ENCODE measurements at places on chromosomes 5 and 9.

DNA sequence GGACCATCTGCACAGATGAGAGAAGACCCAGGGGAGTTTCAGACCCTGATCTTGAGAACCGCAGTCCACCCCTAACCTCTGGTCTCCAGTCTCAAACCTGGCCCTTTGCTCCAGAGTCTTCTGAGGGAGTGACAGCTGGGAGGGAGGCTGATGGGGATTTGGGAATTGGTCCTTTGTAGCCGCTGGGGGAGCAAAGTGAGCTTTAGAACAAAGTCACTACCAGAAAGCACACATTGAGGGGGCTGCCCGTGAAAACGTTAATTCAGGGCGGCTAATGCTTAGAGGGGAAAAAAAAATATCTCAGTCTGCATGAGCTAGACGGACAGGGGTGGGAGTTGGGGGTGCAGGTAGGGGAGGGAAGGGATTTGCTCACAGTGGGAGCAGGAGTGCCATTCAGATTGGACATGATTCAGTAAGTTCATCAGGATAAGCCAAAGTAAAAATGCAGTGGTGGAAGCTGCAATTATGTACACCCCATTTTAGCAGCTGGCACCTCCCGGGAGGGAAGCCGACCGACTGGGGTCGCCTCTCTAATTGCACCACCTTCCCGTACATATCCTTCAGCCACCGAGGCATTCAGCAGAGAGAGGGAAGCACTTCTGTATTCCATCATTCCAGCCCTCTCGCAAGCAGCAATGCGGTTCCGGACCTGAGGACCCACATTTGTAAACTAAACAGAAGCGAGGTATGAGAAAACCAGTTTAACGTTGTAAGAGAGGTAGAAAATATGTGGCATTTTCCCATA lies 123.4 kb upstream of the RETREG1 start:
- DNase-seq = no peak

GRCh38 chr5:81010336-81011169 lies 50.4 kb downstream of the RASGRF2 start:
- no peak for DNase-seq

- no peak for DNase-seq
Measured at GRCh38 chr5:107437986-107438510, 232.7 kb downstream of the EFNA5 start.

GRCh38 chr5:127875235-127876021 lies 172.2 kb downstream of the CCDC192 start:
- peak; percentile 86 for DNase-seq

GRCh38 chr5:10360686-10361085 lies 7.2 kb downstream of the MARCHF6 start:
- DNase-seq = no peak

- no peak for DNase-seq
Measured at GRCh38 chr9:962023-962422, 14.4 kb upstream of the DMRT3 start.

DNA sequence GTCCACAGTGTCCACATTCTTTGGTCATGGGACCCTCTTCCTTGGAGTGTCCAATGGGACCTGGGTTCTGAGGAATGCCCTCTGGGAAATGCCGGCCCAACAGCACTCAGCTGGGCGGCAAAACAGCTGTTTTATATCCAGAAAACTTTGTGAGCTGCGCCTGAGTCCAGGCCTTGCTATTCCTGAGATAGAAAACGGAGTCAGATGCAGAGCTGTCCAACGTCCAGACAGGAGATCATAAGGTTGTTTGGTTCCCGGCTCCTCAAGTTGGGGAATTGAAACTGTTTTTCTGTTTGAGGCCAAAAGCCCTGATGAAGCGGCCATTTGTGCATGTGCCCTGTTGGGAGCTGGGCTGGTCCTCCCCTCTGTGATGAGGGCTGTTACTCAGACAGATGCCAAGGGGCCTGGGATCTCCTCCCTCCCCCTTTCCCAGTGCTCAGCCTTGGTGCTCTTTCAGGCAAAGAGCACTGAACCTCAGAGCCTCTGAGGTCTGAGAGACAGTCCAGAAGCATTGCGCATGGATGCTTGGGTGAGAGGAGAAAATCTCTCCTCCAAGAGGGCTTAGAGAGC lies 66.6 kb upstream of the GARNL3 start:
- no peak for DNase-seq

DNA sequence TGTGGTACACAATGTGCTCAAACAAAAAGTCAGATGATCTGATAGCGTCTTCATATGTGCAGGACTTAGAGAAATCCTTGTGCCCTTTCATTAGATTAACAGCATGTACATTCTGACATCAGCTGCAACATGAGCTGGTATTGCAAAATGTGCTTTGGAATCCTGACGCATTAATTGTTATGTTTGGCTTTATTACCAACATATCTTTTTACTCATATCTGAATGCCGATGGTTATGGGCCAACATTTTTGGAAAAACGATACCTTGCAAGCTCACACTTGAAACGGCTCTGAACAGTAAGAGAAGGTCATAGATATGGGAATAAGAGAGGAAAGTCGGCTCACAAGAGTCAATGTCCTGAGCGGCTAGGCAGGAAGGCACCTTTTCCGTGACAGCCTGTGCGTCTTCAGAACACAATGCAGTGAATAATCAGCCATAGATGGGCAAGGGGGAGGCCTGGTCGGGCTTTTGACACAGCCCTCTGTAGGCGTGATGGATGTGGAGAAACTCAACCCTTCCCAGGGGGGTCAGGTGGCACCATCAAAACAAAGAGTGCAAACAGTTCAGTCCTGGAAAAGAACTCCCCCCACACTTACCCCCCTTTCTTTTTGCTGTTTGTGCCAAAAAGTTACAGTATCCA lies 36.4 kb upstream of the GAS1 start:
- no peak for DNase-seq

GRCh38 chr5:171832775-171833174 lies 47.2 kb downstream of the SMIM23 start:
- no peak for DNase-seq

DNA sequence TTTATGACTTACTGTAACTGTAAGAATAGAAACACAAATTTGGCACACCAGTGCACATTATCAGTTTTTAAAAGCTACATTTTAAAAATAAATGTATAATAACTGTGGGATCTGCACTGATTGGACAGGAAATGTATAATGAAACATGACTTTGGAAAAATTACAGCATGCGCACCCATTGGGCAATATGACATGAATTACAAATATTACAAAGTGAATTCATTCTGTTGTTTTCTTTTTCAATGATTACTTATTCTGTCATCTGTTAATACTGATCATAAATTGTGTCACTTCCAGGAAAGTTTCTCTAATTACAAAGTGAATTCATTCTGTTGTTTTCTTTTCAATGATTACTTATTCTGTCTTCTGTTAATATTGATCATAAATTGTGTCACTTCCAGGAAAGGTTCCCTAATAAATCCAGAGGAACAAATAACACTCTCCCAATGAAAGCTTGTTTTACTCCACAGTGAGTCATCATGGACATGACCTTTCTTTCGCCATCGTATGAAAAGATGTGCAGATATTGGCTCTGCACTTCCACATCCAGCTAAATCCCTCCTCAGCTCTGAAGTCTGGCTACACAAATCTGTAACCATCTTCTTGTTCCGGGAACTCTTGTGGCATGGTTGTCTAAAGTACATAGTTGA lies 297.0 kb upstream of the HAPLN1 start:
- no peak for DNase-seq

DNA sequence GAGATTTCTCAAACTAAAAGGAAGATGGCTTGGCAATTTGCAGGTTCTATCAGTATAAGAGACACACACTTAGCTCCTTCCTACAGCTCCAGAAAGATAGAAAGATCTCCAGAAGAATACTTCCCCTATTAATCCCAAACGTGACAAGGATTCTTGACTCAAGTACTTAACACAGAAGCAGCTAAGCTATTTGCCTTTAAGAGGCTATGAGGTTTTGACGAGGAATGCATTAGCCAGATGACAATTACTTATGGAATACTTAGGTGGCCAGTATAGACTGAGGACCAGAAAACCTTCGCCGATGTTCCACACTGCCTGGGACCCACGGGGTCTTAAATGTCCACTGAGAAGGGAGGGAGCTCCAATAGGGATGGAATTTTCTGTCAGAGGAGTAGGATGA lies 340.5 kb upstream of the KIF2A start:
- DNase-seq = no peak

GRCh38 chr5:647727-648126 lies 35.6 kb downstream of the CEP72 start:
- DNase-seq = no peak

- peak; percentile 52 for DNase-seq
Measured at GRCh38 chr5:116137544-116138378, 52.9 kb downstream of the COMMD10 start.

GRCh38 chr9:85640425-85640824 lies 101.3 kb downstream of the AGTPBP1 start:
- DNase-seq = no peak

DNA sequence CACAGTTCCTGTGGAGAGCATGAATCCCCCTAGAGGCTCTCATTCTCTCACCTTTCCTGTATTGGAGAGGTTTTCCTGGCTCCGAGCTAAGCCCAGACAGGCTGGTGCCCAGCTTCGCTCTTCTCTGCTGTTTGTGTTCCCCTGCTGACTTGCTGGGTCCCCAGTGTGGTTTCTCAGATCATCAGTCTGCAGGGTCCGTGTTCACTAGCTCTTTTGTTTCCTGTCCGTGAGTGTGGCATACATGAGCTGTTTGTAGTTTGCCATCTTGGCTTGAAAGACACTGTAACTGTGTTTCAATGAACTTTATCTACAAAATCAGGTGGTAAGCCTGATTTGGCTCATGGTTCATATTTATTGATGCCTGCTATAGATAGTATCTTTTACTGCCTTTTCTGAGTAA lies 23.8 kb downstream of the LOX start:
- DNase-seq = no peak

DNA sequence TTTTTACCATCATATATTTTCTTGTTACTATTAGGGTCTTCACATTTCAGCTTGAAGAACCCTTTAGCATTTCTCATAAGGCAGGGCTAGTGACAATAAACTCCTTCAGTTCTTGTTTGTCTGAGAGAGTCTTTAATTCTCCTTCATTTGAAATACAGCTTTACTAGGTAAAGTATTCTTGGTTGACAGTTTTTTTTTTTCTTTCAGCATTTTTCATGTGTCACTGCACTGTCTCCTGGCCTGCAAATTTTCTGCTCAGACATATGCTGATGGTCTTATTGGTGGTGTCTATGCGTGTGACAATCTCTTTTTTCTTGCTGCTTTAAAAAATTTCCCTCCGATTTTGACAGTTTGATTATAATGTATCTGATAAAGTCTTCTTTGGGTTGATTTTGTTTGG lies 399.9 kb downstream of the SH3GL2 start:
- DNase-seq = no peak

GRCh38 chr5:52069997-52070396 lies 686.7 kb downstream of the ISL1 start:
- DNase-seq = no peak

DNA sequence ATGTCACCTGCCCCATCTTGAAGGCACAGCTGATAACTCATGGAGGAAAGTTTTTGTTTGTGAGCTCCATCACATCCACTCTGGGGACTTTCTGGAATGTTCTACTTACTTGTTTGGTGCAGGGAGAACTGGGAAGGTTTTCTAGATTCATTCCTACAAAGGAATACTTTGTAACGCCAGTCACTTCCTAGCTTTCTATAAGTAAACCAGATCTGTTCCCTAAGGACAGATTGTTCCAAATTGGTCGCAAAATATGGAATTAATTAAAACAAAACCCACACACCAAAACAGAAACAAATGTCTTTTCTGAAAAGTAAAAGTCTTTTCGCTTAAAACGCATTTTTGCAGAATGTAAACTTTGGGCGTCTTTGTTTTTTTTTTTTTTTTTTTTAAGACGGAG lies 167.6 kb downstream of the PDZD2 start:
- no peak for DNase-seq

- no peak for DNase-seq
Measured at GRCh38 chr9:126721564-126721981, 83.3 kb upstream of the ZBTB43 start.

DNA sequence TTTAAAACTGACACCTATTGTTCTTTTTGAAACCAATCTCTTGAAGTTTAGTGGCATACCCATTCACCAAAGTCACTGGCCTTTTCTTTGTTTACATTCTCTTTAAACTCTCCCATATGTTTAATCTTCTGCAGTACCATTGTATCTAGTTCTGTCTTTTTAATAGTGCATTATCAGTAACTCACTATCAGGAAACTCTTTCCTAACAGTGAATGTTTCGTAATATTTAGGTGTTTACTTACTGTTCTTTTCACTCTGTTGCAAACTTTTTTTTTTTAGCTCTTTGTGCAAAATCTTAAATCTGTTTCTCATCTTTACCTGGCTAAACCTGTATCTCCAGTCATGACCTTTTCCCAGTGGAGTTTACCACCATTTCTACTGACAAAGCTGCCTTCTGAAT lies 17.2 kb downstream of the SMAD5 start:
- DNase-seq = no peak

DNA sequence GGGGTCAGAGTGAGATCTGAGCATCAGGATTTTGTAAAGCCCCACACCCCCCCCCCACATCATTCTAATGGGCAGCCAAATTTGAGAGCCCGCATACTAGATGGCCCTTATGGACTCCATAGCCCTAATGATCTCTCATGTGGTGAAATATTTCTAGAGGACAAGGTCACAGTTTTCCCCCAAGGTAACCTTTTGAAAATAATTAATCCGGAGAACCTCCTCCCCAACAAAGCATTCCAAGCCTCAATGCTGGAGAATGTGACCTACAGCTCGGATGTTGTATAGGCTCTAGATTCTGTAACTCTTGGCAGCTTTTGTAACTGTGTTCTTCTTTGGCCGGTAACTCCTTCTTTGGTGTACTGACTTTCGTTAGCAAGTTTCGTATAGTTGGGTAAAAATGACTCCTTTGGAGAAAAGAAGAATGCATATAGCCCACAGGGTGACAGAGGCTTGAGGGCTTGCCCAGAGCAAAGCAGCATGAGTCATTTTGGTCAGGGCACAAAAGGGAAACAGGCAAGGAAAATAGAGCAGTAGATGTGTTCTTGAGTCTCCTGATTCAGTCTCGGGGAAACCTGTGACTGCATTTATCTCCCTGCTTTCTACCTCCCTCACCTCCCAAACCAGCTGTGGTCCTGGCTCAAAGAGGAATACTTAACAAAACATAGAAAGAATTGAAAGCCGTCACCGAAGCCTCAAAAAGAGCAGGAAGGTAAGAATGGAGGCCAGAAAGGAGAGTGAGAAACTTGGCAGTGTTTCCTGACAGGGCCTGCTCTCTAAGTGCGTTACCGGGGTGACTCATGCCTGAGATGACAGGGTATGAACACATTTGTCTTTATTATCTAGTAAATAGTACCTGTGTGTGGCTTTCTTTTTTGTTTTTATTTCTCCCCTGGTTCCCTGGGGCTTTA lies 6.6 kb upstream of the XPA start:
- DNase-seq = peak; percentile 61

GRCh38 chr9:12819436-12820185 lies 44.8 kb downstream of the LURAP1L start:
- peak; percentile 45 for DNase-seq

- no peak for DNase-seq
Measured at GRCh38 chr9:7147121-7148090, 389.6 kb downstream of the KDM4C start.

DNA sequence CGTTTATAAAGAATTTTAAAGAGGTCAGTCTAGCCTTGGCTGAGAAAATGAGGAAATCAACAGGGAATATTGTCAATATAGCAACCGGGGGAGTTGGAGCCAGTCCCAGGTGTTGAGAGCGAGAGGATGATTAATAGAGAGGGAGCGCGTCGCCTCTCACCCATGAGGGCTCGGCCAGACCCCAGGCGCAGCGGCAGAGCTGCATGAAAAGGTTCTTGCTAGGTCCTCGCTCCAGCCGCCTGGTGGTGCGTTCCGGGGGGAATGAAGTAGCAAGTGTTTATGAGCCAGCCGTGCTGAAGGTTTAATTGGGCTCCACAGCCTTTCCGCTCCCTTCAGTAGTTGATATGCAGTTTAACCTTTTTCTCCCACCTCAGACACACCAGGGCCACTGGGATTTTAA lies 167.3 kb upstream of the IRX1 start:
- DNase-seq = no peak
